ENCODE measurements at places on chromosomes 4 and X. TPM values are rescaled to one million over a fixed set of nuclear protein-coding genes. Genes with fewer than 3 reads are reported as not detected.

DNA sequence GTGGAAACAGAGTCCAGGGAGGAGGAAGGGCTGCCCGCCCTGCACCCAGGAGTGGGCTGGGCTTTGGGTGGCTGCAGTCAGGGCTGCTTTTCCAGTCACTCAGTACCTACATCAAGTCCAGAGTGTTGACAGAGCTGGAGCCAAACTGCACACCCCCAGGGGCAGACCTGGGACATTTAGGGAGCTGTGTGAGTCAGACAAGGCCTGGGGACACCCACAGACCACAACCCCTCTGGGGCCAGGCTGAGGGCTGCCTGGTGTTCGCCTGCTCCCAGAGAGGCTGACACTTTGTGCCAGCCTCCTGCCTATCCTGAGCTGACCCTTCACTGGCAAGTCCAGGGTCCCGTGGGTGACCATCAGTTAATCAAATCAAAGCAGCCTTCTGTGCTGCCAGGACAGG, 240.0 kb downstream of the BCOR start:
- DNase-seq = no peak

Gene MAGEA10
- not detected for total RNA-seq

Gene CYTL1
- 1.3 TPM for total RNA-seq

DNA sequence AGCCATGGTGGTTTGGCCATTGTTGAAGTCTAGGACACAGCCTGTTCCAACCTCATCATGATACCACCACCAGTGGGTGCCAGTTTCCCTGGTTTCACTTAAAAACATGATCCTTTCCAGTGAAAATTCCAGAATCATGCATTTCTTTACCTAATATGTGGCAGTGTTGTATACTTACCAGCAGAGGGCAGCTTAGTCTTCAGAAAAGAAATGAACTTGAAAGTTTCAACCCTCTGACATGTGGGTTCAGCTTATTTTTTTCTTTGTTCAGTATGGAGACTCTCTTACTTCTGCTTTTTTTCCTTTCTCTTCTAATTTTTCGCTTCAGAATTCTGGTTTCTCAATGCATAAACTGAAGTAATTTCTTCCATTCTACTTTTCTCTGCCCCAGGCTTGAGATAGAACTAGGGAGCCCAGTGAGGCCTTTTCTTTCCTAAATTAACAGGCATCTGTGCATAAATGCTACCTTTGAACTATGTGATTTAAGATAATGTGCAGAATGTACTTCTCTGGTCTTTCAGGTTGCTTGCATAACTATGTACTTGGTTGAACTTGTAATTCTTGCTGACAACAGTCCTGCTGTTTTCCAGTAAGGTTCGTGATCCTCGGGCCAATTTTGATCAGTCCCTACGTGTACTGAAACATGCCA, 10.7 kb downstream of the LIAS start:
- peak; percentile 87 for DNase-seq

DNA sequence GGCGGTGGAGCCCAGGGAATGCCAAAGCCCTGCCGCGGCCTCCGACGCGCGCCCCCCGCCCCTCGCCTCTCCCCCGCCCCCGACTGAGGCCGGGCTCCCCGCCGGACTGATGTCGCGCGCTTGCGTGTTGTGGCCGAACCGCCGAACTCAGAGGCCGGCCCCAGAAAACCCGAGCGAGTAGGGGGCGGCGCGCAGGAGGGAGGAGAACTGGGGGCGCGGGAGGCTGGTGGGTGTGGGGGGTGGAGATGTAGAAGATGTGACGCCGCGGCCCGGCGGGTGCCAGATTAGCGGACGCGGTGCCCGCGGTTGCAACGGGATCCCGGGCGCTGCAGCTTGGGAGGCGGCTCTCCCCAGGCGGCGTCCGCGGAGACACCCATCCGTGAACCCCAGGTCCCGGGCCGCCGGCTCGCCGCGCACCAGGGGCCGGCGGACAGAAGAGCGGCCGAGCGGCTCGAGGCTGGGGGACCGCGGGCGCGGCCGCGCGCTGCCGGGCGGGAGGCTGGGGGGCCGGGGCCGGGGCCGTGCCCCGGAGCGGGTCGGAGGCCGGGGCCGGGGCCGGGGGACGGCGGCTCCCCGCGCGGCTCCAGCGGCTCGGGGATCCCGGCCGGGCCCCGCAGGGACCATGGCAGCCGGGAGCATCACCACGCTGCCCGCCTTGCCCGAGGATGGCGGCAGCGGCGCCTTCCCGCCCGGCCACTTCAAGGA, at the start of gene FGF2:
TSS of gene FGF2 (plus strand) at position 279 of the 705 bp plus-strand sequence. CDS start at position 623, 344 bp downstream.
- DNase-seq = peak; percentile 69

Gene SMIM10
- total RNA-seq = 6.8 TPM

DNA sequence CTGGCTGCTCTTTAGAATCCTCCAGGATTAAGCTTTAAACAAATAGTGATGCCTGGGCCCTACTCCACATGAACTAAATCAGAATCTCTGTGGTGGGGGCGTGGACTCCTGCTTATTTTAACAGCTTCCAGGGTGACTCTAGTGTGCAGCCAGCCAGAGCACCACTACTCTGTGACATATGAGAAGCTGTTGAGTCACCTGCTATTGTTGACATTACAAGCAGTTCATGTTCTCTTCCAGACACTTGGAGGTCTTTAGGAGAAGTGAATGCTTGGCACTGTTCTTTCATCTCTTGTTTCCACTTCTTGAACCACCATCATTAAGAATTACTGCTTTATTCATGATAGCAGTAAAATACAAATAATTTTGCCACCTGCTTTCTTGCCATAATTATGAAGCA, 426 bp upstream of the C4orf51 start:
- DNase-seq = peak; percentile 77

Gene SEPSECS
- 6.5 TPM for total RNA-seq

GRCh38 chr4:171087089-171087488, 726.1 kb upstream of the GALNTL6 start:
- no peak for DNase-seq

Gene MAN2B2
- 13.9 TPM for total RNA-seq

- DNase-seq = peak; percentile 42
These were observed 354.5 kb downstream of the ARHGAP24 start for GRCh38 chr4:85829276-85830051.

All from fibroblast of villous mesenchyme (primary cell).